Activated CD4-positive, alpha-beta T cell treated with anti-CD3 and anti-CD28 coated beads, Interleukin-2, amount 50 U/mL, for 16 hours (primary cell): ENCODE measurements at places on chromosomes 2 and 18.

DNA sequence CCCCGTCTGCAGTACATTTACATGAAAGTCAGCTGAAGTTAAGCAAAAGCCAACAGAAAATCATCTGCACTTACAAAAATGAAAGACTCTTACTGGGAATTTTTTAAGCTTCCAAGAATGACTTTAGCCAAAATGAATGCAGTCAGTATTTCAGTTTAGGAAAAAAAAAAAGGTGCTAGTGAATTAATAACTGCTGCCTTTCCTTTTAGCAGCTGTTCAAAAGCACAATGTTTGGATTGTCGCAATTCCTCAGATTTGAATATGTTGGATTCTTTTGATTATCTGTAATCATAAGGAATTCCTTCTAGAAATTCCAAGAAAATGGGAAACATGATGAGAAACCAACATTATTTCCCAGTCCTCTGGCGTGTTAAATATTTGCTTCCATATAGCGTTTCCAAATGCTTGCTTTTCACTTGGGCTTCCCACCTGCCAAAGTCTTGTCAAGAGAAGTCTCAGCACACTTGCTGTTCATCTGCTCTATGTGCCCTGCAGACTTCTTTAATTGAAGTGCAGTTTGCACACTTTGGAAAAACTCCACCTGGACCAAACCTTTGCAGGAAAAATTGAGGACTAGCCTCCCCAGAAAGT, 653.0 kb upstream of the SLC39A10 start:
- DNase-seq, result no peak

DNA sequence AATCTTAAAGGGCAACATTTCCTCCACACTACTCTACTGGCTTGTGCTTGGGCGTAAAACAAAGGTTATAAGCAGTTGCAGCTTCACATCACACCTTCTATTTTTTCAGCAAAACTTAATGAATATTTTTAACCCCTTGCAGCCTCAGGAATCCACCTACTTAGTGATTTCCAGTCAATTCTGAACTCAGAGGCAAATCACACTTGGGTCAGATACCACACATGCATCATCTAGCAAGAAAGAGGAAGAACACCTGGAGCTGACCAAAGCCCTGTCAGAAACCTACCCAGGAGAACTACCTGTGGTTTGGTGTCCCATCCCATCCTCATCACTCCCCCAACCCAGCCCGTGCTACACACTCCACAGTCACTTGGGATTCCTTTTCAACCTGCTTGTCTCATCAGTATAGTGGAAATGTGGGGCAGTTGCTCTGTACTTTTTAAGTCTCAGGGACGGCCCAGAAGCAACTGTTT, 25.5 kb downstream of the PIAS2 start:
- peak; percentile 48 for DNase-seq

DNA sequence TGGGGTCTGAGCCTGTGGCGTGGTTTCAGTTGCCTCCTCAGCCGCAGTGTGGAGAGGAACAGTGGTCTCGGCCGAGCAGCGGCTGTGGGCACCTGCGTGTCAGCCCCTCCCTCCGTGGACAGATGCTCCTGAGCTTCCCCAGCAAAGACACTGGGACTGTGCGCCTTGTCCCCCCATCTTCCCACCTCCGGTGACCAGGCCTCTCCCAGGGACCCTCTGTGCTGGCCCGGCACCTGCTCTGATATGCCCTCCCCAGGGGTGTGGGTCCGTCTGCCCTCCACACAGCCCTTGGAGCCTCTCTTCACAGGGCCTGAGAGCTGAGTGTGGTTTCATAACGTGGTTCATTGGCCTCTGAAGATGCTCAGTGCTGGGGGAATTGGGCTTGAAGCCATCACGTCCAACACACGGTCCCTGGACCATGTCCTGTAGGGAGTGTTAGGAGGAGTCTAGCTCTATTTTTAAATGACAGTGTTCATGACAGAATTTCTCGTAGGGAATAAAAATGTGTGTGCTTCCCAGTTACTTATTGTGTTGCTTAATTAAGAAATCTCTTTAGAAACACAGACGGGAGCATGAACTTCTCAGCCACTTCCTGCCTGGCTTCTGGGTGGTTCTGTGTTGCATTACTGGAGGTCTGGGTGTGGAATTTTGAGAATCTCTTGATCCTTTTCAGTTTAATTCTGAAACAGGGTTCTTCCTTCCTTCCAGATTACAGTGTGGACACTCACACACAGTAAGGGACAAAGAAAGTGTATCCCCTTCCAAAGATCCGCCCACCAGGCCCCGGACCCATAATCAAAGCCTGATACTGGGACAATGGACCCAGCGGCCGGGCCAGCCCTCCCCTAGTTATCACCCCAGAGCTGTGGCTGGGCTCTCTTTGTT, 110.7 kb downstream of the NFATC1 start:
- DNase-seq, result no peak

DNA sequence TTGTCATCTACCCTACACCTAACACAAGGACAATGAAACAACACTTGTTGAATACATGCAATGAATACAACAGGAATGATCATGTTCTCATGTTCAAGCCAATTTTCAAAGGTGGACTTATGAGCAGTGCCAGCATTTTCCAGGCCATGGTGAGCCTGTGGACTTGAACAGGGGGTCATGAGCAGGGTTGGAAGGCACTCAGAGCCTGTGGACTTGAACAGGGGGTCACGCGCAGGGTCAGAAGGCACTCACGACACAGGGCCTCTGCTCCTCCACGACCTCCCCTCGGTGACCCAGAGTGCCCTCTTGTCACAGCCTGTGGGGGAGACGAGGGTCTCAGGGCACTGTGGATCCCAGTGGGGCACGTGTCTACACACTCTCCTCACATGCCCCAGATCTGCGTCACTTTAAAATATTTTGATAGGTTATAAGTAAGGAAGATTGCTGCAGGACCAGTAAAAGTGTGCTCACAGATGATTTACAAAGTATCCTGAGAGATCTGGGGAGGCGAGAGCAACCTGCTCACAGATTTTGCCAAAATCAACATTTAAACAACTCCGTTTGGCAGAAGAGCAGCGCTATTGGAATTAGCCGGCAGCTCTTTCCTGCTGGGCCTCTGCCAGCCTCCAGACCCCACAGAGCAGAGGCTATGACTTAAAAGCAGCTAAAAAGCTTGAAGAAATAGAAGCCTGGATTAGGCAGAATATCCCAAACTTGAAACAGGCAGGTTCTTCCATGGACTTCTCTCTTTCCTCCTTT, 121.9 kb downstream of the TMEM18 start:
- no peak for DNase-seq

DNA sequence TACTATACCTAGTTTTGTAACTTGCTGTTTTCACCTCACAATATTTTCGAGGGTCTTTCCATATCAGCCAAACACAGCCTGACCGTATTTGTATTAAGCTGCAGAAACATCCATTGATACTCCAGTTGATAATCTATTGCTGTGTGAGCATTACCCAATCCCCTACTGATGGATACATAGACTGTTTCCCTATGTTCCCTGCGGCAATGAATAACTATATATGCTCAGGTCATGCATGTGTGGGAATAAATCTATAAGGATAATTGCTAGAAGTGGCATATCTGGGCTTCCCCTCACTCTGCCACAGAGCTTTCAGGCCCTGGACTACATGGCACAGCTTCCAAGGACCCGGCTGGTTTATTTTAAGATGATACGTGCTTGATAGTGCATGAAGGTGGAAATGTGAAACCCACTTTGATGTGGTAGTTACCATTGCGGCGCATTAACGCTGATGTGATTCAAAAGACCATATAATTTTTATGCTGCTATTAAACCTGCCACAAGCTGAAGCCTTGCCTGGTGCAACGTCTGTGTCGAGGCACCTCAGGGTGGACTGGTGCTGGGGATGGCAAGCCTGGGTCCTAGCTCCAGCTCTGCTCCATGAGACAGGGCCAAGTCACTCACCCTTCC, 130.8 kb upstream of the MSH6 start:
- DNase-seq, result no peak

GRCh38 chr18:50751490-50751889, 68.3 kb downstream of the MRO start:
- DNase-seq, result no peak
